ENCODE measurements at places on chromosomes 6 and 20.

GRCh38 chr6:36124881-36125280 is 5.4 kb upstream of the MAPK13 start:
- no peak for DNase-seq

GRCh38 chr20:63028461-63028921 is 21.7 kb upstream of the BHLHE23 start:
- DNase-seq, result no peak

DNA sequence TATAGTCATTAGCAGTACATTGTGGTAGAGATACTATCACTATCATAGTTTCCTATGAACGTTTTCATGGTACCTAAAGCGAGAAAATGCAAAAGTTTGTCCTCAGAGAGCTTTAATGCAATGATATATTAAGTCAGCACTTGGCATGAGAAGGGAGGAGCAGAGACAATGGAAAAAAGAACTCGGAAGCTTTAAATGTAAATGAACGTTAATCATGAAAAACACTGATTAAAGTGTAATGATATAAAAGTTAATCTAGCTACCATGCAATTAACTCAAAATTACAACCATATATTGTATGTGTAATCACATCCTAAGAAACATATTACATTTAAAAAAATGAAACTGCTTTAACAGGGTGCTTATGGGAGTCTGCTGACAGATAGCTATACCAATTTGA is 282.7 kb downstream of the HDGFL1 start:
- no peak for DNase-seq

DNA sequence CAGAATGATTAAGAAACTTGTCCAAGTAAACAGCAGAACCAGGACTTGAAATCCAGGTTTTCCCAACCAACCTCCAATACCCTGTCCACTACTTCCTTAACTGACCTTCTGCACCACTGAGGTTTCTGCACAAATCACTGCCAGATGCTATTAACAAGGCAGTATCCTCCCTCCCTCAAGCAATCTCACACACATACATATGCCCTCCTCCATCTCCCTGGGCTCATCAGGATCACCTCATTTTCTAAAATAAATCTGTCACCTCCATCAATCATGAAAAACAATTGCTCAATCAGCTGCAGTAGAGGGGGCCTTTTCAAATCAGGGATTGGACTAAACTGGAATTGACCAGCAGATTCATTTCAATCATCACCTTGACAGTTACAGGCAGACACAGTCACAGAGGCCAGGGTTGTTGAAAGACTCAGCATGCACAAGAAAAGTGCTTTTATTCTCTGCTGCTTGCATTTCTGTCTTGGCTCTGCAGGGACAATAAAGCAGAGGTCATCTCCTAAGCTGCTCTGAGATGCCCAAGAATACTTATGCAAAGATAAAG is 539.4 kb downstream of the PTPRT start:
- DNase-seq, result no peak

GRCh38 chr20:62629864-62630470 is 12.3 kb upstream of the SLCO4A1 start:
- DNase-seq, result no peak

DNA sequence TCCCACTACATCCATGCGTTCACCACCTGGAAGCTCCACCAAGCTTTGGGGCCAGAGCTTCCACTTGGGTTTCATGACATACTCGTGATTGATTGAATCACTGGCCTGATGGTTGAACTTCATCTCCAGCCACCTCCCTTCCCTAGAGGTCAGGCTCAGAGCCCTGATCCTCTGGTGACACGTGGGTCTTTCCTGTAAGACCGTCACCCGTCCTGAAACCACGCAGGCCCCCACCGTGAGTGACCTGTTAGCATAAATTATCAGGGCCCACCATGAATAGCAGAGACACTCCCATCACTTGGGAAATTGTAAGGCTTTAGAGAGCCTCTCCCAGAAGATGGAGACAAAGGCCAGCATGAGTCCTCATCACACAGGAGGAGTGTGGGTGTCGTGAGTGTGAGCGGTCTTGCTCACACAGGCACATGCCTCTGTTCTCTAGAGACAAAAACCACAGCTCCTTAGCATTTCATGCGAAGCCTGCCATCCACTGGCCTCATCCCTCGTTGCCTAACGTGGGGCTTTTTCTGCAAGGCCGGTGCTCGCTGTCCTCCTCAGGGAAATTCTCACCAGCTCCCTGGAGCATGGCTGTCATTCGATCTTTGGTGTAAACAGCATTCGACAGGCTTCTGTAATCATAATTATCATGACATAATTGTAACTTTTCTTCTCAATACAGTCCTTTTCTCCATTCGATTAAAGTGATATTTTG is 65.1 kb upstream of the DUSP22 start:
- no peak for DNase-seq
